ENCODE measurements at places on chromosomes 13 and 19. TPM values are rescaled to one million over a fixed set of nuclear protein-coding genes. Genes with fewer than 3 reads are reported as not detected.
A peak's percentile ranks its signal among the peaks of the same experiment; 100 is the strongest.

Gene CGB5
- total RNA-seq: not detected

- H3K27me3 ChIP-seq: no peaks in the 10 kb centered on the region
- H3K36me3 ChIP-seq: no peaks in the 10 kb centered on the region
Observed at GRCh38 chr19:28956421-28956820, 256.5 kb downstream of the UQCRFS1 start.

DNA sequence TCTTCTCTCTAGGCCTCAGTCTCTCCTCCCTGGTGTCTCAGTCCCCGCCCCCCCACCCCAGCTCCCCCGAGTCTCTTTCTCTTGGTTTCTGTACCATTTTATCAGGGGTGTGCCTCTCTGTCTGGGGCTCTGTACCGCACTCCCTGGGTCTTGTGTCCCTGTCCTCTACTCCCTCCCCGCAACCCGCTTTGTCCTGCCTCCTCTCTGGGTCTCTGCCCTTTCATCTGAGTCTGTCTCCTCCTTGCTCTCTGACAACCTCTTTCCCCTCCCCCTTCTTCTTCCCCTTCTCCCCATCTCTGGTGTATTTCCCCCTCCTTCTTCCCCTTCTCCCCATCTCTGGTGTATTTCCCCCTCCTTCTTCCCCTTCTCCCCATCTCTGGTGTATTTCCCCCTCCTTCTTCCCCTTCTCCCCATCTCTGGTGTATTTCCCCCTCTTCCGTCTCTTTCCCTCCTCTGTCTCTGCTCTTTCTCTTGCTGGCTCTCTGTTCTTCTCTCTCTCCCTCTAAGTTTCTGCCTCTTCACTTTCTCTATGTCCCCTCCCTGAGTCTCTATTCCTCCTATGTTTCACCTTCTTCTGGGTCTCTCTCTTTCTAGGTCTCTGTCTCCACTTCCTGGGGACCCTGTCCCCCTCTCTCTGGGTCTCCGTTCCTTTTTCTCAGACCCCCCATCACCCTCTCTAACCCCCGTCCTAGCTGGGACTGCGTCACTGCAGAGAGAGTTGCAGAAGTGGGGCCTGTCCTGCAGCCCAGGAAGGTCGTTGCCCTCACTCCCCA lies 2.2 kb upstream of the KCNC3 start:
- H3K4me3 ChIP-seq: peak overlapping the region; percentile 79
- no peak overlapping the region for H3K27ac ChIP-seq
- peaks cover 9% of the 10 kb centered on the region for H3K36me3 ChIP-seq
- H3K27me3 ChIP-seq: peaks cover 66% of the 10 kb centered on the region

- H3K4me1 ChIP-seq: peaks cover 31% of the 10 kb centered on the region
- no peaks in the 10 kb centered on the region for H3K27me3 ChIP-seq
- DNase-seq: no peak
- H3K27ac ChIP-seq: no peak overlapping the region
- no peak overlapping the region for H3K4me3 ChIP-seq
Observed at GRCh38 chr13:95155504-95155903, 145.7 kb downstream of the ABCC4 start.

Gene ZNF541
- not detected for total RNA-seq

DNA sequence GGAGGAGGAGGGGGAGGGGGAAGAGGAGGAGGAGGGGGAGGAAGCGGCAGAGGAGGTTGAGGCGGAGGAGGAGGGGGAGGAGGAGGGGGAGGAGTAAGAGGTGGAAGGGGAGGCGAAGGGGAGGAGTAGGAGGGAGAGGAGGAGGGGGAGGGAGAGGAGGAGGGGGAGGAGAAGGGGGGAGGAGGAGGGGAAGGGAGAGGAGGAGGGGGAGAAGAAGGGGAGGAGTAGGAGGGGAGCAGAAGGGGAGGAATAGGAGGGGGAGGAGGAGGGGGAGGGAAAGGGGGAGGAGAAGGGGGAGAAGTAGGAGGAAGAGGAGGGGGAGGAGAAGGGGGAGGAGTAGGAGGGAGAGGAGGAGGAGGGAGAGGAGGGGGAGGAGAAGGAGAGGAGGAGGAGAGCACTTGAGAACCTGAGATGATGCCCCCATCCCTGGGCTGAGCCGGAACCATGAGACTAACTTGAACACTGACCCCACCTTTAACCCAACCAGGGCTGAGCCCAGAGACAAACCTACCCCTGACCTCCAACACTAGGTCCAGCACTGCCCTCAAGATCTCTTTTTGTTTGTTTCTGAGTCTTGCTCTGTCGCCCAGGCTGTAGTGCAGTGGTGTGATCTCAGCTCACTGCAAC lies 12.6 kb downstream of the ABCA7 start:
- no peaks in the 10 kb centered on the region for H3K36me3 ChIP-seq
- no peak overlapping the region for H3K27ac ChIP-seq
- DNase-seq: no peak
- H3K4me1 ChIP-seq: peaks cover 8% of the 10 kb centered on the region

Gene TBC1D4
- 13.4 TPM for total RNA-seq

DNA sequence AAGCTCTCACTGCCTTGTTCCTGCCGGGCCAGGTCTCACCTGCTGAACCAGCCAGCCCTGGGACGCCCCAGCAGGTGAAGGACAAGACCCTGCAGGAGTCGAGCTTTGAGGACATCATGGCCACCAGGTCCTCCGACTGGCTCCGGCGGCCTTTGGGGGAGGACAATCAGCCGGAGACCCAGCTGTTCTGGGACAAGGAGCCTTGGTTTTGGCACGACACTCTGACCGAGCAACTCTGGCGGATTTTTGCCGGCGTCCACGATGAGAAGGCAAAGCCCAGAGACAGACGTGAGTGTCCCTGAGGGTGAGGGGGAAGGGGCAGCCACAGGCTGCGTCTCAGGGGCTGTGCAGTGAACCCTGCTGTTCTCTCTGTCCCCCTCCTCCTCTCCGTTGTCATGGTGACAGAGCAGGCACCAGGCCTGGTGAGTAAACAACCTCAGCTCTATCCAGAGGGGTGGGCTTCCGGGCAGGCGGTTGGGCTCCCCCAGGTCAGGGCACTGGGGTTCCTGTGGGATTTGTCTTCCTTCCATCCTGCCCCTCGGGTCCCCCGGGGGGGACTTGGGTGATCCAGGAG lies 9.7 kb downstream of the TLE6 start:
- H3K4me3 ChIP-seq: peak overlapping the region; percentile 76
- peak overlapping the region; percentile 92 for H3K27ac ChIP-seq
- DNase-seq: peak; percentile 69
- peaks cover 63% of the 10 kb centered on the region for H3K27me3 ChIP-seq
- H3K4me1 ChIP-seq: peaks cover 27% of the 10 kb centered on the region
- no peaks in the 10 kb centered on the region for H3K36me3 ChIP-seq

DNA sequence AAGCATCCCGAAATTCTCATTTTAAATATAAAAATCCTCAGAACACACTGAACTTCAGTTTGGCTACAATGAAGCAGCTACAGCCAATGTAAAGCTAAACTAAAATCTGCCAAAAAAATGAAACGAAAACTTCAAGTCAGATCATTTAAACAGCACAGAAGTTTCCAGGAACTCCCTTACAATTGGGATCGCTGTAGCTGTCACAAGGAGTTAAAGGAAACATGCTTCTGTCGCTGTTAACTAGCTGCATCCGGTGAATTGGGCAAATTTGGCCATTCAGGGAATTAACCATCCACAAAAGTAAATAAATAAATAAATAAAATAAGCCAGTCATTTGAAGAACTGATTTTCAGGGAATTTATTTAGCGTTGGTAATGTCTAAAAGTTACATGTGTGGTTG lies 77.0 kb upstream of the PEG3 start:
- no peak overlapping the region for H3K27ac ChIP-seq
- H3K36me3 ChIP-seq: peaks cover 12% of the 10 kb centered on the region
- H3K27me3 ChIP-seq: no peaks in the 10 kb centered on the region
- no peak for DNase-seq
- H3K4me1 ChIP-seq: no peaks in the 10 kb centered on the region

- peaks cover 6% of the 10 kb centered on the region for H3K4me1 ChIP-seq
- H3K27ac ChIP-seq: no peak overlapping the region
- no peak for DNase-seq
- no peaks in the 10 kb centered on the region for H3K27me3 ChIP-seq
Observed at GRCh38 chr13:21849323-21849722, 178.4 kb downstream of the FGF9 start.

All from neural crest cell (in vitro differentiated cells).